ENCODE measurements at places on chromosomes 3 and 15. TPM values are rescaled to one million over a fixed set of nuclear protein-coding genes. Genes with fewer than 3 reads are reported as not detected.
A peak's percentile ranks its signal among the peaks of the same experiment; 100 is the strongest.

DNA sequence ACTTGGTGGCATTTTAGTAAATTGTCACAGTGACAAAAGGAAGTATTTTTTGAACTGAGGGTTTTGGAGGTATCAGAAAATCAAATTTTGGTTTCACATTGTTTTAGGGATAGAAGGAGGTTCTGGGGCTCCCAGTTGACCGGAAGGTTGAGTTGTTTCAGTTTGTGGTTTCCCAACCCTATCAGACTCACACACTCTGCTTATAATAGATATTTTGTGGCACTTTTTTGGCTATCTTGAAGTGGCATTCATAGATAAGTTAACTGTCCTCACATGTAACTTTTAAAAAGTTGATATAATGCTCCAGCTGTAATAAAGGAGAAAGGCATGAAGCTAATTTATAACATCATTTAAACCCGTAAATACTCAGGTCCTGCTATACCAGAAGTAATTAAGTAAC, 12.8 kb downstream of the ARMC8 start:
- no peak for DNase-seq

GRCh38 chr3:134066651-134067530, 37.2 kb upstream of the SLCO2A1 start:
- DNase-seq, result peak; percentile 69

CCDC39 gene
- total RNA-seq, result not detected

GRCh38 chr15:74784426-74785193, 2.7 kb downstream of the CSK start:
- peak; percentile 11 for DNase-seq

- DNase-seq, result no peak
Observed at GRCh38 chr15:66169023-66169422, 84.5 kb downstream of the MEGF11 start.

DNA sequence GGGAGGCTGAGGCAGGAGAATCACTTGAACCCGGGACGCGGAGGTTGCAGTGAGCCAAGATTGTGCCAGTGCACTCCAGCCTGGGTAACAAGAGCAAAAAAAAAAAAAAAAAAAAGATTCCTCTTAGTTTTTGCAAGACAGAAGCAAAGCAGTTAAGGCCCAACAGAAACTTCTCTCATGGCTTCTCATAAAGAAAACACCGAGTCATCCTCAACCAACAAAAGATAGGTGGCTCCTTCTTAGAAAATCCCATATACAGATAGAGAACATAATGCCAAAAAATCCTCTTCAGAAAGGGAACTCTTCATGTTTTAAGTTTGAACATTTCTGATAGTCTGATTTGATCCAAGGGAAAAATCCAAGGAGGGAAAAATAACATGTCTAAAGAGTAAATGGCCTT, 12.5 kb upstream of the SKIL start:
- no peak for DNase-seq

DNA sequence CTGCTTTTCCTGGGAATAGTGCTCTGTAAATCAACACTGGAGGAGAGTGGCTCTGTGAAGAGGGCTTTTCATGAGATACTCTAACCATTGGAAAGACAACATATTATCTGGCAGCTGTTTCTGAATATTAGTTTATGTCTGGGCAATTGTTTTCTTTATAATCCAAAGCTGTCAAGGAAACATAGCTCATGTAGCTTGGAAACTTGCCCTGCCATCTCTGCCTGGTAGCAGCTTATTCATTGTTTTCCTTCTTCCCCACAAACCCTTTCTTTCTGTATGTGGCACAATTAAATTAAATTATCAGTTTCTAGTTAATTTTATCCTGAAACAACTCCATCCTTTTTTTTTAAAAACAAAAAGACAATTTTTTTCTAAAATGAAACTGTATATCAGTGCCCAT, 160.0 kb downstream of the EDEM1 start:
- no peak for DNase-seq

CFAP100 gene
- not detected for total RNA-seq

GRCh38 chr3:9630550-9631139, 18.7 kb upstream of the MTMR14 start:
- DNase-seq, result no peak

All from right cardiac atrium (tissue), 5 donors.